LHCN-M2 (cell line): ENCODE measurements at places on chromosomes 7 and 10. TPM values are rescaled to one million over a fixed set of nuclear protein-coding genes. Genes with fewer than 3 reads are reported as not detected.

Gene SEC31B
- 1.5 and 2.6 TPM in 2 replicates for total RNA-seq

Gene TYW1B
- 1.2 and 1.5 TPM in 2 replicates for total RNA-seq

Gene PIP
- total RNA-seq = 0.69 TPM in 1 of 2 replicates, not detected in the other

- peak; percentile 6 for DNase-seq
Observed at GRCh38 chr7:136502162-136502561, 366.3 kb upstream of the CHRM2 start.

GRCh38 chr10:26843736-26844135 lies 17.0 kb downstream of the ABI1 start:
- DNase-seq = no peak

GRCh38 chr10:60731134-60731885 lies 47.0 kb upstream of the CDK1 start:
- no peak for DNase-seq

GRCh38 chr10:119417852-119418251 lies 124.7 kb downstream of the RGS10 start:
- no peak for DNase-seq

DNA sequence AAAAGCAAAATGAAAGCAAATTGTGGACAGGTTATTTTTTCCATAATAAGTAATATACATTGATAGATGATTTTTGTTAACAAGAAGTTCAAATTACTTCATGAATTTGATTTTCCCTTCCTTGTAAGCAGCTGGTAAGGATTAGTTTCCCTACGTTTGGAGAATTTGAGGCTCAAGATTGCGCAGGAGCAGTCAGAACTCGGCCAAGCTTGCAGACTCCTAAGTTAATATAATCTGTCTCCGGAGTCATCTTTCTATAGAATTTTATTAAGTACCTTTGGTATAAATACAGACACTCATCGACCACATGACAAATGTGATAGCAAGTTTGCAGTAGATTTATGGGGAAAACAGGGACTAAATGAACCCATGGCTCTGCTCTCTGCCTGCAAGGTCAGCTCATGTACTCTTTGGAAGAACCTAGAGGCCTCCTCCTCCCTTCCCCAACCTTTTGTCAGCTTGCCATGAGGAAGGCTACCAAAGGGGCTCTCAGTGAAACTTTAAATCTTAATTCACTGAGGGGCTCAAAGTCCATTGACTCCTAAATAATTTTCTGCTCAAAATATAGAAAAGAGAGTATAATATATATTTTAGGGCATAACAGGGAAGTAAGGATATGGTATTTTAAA lies 89.2 kb upstream of the CTTNBP2 start:
- DNase-seq = no peak

- no peak for DNase-seq
Observed at GRCh38 chr7:31465285-31465684, 48.6 kb upstream of the ITPRID1 start.

DNA sequence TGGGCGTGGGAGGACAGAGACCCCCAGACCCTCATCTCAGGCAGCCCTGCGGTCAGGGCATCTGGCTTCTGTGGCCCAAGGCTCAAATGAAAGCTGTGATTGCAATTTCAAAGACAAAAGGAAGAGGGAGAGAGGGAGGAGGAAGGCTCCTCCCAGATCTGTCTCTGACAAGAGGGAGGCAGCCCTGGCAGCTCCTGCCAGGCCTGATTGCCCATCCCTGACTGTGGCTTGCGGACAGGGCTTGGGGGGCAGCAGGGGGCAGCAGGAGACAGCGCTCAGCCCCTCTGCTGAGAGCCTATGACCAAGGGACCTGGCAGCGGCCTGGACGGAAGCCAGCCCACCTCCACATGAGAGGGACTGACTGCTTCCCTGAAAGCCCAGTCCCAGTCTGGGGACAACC lies 91.8 kb downstream of the PTPRN2 start:
- peak; percentile 6 for DNase-seq
